T-helper 9 cell (primary cell): ENCODE measurements at places on chromosomes 16 and 17.
A peak's percentile ranks its signal among the peaks of the same experiment; 100 is the strongest.

- DNase-seq = no peak
Measured at GRCh38 chr16:11386054-11386680, 40.9 kb downstream of the RMI2 start.

GRCh38 chr17:61174310-61174709 lies 225.3 kb upstream of the TBX2 start:
- DNase-seq = no peak

GRCh38 chr17:17531156-17531555 lies 35.0 kb upstream of the RASD1 start:
- DNase-seq = no peak

- peak; percentile 92 for DNase-seq
Measured at GRCh38 chr16:637081-638018, 1.2 kb upstream of the METTL26 start.

- DNase-seq = no peak
Measured at GRCh38 chr17:81599719-81600486, 37.0 kb downstream of the NPLOC4 start.

DNA sequence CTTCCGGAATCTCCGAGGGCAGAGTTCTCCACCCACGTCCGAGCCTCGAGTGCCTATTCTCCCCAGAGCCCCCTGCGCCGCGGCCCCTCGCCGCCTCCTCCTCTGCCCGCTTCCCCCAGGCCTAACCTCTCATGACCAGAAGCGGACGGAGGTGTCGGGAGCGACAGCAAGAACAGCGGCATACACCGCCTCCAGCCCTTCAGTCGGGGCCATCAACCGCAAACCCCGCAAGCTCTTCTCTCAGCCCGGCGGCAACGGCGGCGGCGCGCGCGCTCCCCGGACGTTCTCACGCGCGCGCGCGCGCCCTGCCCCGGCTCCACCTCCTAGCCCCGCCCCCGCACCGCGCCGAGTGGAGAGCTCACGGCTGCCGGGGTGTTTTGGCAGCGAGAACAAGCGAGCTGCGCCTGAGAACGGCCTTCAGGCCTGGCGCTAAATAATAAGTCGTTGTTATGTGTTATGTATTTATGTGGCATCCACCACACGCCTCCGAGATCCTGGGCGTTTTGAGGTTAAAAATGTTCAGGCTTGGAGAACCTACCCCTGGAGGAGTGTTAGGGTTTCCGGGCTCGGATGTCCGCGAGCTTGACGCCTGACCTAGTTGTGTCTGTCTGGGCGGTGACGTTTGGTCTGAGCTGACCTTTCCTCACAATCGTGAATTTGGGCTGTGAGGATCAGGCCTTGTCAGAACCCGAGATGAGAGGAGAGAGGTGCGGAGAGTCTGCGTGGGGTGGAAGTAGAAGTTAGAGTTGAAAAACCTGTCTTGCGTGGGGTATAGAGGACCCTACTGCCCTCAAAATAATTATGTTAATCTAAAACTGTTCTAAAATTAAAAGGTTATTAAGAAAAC lies at the start of gene RNFT1:
Gene RNFT1 (minus strand): TSS at position 259 of the 847 bp plus-strand sequence. CDS start 77 bp downstream, at position 182.
- DNase-seq = peak; percentile 90

DNA sequence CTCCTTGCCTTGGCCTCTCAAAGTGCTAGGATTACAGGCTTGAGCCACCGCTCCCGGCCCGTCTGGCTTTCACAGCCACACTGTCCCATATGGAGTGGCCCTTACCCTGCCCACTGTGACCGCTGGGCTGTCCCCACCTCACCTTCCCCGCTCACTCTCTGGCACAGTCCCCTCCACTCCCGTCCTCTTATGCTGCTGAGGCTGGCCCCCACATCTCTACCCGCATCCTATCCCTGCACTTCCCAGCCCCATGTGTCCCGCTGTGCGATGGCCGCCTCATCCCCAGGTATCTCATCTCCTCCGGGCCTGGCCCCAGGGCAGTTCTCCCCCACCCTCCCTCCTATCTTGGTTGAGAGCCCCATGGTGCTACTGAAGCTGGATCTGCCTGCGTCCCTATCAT lies 93.2 kb downstream of the PGS1 start:
- no peak for DNase-seq

- peak; percentile 18 for DNase-seq
Measured at GRCh38 chr16:75471723-75472633, 7.5 kb upstream of the TMEM170A start.

- no peak for DNase-seq
Measured at GRCh38 chr16:80623376-80623775, 82.6 kb downstream of the DYNLRB2 start.

DNA sequence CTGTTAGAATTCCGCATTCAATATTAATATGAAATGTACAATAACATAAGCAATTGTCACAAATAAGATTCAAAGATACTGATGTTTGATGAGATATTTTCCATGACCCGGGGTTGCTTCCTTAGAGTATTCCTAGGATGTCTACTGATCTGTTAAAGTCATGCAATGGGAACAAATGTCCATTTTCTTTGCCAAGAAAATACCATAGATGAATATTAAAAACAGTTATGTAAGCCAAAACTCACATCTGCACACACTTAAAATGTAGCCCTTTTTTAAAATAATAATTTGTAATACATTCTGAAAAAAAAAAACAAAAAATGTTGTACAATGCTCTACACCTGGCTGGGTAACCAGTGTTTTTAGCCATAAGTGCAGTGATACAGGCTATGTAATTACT lies 259.4 kb upstream of the AXIN2 start:
- no peak for DNase-seq

DNA sequence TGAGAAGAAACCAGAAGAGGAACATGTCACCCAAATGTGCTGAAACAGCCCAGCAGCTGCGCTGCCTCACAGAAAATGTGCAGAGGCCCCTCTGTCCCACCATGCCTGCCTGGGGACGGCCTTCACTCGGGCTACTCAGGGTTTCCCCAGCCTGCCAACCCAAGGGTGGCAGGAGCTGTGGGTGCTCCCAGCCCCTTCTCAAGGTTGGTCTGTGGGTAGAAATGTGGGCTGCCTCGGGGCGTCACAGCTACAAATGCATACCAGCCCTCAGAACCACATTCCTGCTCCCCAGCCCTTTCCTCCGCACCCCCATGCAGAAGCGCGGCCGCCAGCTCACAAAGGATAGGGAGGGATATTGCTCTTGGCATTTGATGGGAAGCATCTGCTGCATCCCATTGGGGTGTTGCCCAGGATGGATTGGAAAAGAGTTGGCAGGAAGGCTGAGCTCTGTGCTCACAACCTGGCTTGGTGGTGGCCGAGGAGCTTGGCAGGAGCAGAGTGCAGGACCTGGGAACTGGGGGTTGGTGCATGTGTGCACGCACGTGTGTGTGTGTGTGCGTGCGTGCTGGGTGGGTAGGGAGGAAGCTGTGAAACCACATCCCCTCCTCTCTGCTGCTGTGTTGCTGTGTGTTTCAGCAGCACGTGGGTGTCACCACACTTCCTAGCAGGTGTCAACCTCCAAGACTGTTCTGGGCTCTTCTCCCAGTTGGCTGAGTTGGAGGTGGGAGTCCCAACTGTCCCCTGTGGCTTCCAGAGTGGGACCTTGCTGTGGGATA lies 304.4 kb downstream of the SEC14L1 start:
- DNase-seq = peak; percentile 75

DNA sequence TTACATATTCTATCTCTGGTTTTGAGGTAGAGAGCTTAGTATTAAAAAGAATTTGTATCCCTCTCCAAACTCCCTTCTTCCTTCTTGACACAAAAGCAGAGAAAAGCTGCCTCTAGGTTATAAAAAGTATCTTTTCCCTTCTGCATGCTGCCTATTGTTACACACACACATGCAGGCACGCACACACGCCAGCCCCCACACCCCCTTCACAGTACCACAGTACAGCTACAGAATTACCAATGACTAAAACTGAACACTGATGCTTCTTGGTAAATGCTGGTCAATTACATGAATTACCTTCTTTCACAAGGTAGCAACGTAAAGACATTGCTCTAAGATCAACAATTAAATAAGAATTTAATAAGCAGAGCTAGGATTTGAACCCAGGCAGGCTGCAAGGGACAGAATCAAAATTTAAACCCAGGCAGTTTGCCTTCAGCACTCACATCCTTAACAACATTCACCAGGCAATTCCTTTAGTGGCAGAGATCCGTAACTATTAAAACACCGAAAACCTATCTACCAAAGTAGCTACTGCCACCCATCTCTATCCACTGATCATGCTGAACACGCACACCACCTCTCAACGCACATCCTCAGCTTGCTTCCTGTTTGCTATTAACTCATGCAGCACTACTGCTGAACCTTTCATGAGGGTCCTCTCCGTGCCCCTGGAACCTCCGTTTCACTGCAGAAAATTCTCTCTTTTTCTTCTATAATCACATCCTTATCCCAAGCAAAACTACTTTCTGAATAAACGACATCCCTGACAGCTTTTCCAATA lies 37.8 kb downstream of the YWHAE start:
- DNase-seq = no peak

GRCh38 chr16:87465879-87466278 lies 26.9 kb downstream of the ZCCHC14 start:
- DNase-seq = no peak

GRCh38 chr16:66300501-66300900 lies 66.0 kb upstream of the CDH5 start:
- no peak for DNase-seq

GRCh38 chr17:32486111-32486700 lies 587 bp upstream of the CDK5R1 start:
- DNase-seq = peak; percentile 58

GRCh38 chr16:566475-567372 lies at the start of gene NHLRC4:
Gene NHLRC4 (plus strand): TSS chr16:567005. CDS start chr16:568048, 1,043 bp downstream.
- peak; percentile 25 for DNase-seq

DNA sequence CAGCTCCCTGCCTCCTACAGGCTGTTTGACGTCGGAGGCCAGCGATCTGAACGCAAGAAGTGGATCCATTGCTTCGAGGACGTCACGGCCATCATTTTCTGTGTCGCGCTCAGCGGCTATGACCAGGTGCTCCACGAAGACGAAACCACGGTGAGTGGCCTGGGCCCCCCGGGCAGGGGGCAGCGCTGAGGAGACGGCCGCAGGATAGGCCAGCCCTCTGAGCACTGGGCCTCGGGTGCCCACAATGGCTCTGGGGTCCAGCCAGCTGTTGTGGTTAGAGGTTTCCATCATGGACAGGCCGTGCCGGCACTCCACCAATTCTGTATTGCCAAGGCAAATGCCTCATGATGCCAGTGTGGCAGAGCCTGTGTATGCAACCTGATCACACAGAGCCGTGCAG lies 88.6 kb downstream of the AMFR start:
- no peak for DNase-seq

DNA sequence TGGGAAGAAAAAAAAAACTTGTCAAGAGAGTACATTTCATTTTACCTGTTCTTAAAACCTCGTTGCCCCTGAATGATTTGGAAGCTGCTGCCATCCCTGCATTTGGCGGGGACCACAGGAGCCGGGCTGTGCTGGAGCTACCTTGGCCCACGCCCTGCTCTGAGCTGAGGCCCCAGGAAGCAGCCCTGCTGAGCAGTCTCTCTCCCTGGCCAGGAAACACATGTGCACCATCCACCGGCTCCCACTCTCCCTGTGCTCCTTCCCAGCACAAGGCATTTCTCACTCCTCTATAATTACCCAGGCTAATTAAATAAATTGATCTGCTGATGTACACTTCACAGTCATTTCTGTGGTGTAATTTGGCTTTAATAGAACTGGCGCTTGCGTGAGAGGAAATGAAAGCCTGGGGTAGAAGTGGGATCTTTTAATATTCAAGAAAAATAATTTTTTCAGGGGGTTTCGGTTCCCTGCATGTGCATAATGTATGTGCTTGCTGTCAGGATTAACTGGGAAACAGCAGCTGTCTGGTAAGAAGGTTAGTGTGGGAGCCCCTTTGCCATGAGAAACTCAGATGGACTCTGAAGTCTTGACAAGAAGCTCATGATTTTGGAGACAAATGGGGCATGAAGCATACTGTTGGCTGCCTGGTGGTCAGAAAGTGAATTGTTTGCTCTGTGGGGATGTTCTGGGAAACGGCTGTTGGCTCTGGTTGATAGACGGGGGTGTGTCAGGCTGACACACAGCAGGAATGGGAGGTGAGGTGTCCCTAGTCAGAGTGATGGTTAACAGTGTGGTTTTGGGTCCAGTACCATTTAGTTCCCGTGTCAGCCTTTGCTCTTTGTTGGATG lies 252.3 kb upstream of the EEF2KMT start:
- no peak for DNase-seq

- DNase-seq = no peak
Measured at GRCh38 chr17:76544546-76545365, 4.9 kb downstream of the PRCD start.

DNA sequence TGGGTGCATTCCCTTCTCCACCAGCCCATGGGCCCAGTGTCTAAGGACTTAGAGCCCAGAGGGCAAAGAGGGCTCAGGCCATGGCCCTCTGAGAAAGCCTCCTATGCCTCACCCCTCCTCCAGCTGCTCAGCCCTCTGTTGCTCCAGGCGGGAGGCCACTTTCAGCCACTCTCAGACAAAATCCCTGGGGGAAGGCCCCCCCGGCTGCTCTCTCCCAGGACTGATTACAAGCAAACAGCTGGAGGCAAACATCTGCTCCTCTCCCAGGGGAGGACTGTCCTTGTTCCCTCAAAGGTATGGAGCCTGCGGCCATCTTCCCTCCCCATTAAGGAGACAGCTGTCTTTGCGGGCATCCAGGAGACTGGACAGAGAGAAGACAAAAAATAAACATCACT lies 54.9 kb upstream of the DLX4 start:
- DNase-seq = no peak

DNA sequence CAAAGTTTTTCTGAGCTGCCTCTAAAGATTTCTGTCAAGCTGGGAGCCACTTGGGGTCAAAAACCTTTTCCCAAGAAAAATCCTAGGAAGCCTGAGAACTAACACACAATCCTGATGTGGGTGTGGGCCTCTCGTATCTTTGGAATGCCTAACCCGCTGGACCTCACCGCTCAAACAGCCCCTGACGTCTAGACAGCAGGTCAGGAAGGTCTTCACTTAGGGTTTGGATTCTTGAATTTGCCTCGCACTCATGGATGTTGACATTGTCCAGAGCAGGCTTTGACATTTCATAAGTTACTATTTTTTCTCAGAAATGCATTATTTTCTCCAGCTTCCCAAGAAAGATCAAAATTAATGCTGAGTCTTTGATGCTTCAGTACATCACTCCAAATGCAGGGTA lies 18.9 kb downstream of the TEX2 start:
- DNase-seq = no peak

DNA sequence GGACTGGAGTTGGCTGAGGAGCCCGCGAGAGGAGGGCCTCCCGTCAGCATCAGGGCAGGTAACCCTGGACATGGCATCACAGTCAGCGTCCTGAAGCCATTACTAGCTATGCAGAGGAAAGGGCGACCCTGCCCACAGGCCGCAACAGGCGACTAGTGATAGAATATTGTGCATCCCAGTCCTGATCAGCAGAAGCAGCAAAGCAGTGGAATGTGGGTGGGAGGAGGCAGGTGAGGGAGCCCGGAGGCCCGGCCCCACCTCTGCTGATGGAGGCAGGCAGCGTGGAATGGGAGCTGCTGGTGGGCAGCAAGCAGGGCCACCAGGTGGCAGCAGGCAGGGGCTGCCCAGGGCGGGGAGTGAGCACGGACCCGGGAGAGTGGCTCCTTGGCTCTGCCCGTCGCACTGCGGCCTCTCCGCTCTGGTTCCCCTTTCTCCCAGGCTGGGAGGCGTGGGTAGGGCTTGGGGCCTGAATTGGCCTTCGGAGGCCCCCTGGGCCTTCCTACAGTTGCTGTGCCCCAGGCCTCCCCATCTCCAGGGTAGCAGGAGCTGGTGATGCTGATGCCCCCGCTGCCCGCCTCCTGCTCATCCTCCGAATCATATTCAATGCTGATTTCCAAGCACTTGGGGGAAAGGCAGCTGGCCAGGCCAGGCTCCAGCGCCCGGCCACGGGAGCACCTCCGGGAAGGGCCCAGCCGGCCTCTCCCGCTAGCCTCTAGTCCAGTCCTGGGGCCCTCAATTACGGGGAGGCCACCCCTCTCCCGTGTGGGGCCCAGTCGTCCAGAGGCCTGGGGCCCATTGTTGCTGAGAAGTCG lies 20.2 kb downstream of the TSPOAP1 start:
- DNase-seq = no peak
